ENCODE measurements at places on chromosomes 5 and 9. TPM values are rescaled to one million over a fixed set of nuclear protein-coding genes. Genes with fewer than 3 reads are reported as not detected.

The ANGPTL2 gene
- not detected for total RNA-seq

The CNTRL gene
- 68.5 TPM for total RNA-seq

The PLPPR1 gene
- total RNA-seq = not detected

The C9orf50 gene
- total RNA-seq = 0.41 TPM

The LECT2 gene
- total RNA-seq = not detected

The TMEM171 gene
- not detected for total RNA-seq

The NEUROG1 gene
- not detected for total RNA-seq

The ANKH gene
- total RNA-seq = 142 TPM

The GALNT10 gene
- 22.9 TPM for total RNA-seq

The C9orf153 gene
- total RNA-seq = 0.59 TPM

The GABBR2 gene
- not detected for total RNA-seq

GRCh38 chr5:111550282-111551020 lies 38.1 kb upstream of the STARD4 start:
- DNase-seq = peak; percentile 61

GRCh38 chr5:127290019-127290945 lies at the start of gene MEGF10:
Gene MEGF10 (plus strand): TSS chr5:127290796. CDS start chr5:127331309, 40,513 bp downstream.
- DNase-seq = peak; percentile 40

DNA sequence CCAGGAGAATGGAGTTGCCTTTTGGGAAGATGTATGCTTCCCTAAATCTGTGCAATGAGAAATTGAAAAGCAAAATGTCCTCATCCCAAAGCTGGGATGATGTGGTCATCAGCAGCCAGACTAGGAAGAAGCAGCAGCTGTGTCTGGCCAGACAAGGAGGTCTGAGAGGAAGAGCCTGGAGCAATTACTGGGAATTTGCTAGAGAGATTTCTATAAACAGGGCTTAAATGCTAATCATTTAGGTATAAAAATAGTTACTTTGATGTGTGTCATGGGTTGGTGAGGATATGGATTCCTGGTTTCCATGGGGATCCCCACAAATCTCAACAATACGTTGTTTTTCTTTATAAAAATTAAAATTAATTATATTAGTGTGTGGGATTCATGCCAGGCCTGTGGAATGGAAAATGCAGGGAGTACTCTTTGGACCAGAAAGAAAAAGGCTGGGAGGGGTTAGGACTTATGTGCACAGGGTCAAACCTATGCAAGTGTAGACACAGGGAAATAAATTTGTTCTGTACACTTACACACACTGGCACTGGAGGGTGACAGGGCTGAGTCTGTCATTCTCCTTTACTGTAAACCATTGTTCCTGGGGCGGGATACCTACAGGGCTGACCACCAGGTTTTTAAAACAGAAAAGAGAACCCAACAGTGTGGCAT lies 58.7 kb upstream of the TRPC7 start:
- no peak for DNase-seq

GRCh38 chr5:98989727-98990126 lies 60.9 kb upstream of the CHD1 start:
- no peak for DNase-seq

DNA sequence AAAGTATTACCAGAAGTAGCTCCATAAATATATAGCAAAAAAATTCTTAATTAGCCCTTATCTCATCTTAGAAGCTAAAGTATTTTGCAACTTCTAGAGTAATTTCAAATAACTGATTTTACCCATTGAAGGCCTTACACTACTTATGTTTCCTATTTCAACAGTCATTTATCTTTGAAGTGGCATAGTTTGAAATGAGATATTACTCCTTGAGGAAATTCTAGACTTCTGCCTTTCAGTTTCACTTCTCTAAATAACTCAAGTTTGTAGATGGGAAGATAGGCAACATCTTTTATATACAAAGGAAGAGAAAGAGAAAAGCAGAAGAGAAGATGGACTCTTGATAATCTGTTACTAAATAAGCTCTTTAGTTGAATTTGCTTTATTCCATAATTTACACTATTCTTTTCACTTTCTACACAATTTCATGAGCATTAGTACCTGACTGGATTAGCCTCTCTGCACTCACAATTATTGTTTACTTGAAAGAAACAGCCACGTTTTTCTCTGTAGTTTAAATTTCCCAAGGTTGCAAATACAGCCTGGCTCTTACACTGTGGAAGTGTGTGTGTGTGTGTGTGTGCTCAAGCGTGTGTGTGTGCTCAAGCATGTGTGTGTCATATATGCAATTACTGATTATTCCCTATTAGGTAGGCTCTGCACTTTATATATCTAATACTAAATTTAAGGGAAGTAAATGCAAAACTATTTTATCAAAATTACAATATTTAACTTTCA lies 60.6 kb upstream of the EMB start:
- DNase-seq = no peak

DNA sequence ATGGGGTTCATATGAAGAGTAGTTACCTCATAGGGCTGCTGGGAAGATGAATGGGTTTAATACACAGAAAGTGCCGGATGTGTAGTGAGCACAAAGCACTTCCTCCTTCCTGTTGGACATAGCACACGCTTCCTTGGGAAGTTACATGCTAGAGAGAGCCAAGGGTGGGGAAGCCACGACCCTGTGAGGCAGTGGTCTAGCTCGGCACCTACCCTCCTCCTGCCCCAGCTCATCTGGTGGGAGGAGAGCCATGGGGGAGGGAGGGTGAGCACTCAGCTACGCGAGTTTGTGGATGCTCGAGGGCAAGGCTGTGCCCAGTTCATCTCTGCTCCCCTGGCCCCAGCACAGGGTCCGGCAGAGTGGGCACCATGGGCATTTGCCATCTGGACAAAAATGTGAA lies 43.6 kb upstream of the NEK6 start:
- no peak for DNase-seq

GRCh38 chr9:73643379-73644013 lies 491.8 kb downstream of the ANXA1 start:
- no peak for DNase-seq

GRCh38 chr5:116557669-116558271 lies 16.9 kb downstream of the SEMA6A start:
- DNase-seq = no peak

- no peak for DNase-seq
Observed at GRCh38 chr9:4415281-4415680, 75.0 kb upstream of the SLC1A1 start.

DNA sequence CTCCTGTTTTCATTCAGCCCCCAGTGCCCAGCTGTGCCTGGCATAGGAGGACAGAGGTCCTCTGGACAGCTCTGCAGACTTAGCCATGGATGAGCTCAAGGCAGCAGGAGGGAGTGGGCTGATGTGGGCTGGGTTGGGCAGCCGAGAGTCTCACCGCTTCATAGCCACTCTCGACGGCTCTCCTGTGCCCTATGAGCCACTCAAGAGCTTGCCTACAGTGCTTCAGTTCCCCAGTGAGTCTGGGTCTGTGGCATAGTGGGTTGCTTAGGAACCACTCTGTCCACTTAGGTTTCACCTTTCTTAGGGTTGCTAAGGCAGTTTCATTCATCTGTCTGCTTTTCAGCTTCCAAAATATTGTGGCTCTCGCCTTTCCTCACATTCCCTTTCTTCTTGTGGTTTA lies 296.8 kb downstream of the ICE1 start:
- DNase-seq = no peak

DNA sequence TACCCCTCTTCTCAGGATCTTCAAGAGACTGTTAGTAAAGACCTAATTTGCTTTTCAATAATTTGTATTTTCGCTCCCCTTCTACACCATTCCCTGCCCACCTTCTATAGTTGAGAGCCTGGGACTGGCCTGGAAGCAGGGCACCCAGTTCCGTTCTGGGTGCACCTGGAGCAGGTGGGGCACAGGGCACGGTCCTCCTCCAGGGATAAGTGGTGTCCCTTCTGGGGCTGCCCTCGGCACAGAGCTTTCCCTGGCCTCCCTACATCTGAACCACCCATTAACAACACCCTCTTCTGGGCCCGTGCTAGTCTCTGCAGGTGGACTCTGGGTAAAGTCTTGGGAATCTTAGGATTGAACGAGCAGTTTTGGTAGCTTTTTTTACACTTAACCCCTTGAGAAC lies 92.8 kb upstream of the PANK3 start:
- no peak for DNase-seq

DNA sequence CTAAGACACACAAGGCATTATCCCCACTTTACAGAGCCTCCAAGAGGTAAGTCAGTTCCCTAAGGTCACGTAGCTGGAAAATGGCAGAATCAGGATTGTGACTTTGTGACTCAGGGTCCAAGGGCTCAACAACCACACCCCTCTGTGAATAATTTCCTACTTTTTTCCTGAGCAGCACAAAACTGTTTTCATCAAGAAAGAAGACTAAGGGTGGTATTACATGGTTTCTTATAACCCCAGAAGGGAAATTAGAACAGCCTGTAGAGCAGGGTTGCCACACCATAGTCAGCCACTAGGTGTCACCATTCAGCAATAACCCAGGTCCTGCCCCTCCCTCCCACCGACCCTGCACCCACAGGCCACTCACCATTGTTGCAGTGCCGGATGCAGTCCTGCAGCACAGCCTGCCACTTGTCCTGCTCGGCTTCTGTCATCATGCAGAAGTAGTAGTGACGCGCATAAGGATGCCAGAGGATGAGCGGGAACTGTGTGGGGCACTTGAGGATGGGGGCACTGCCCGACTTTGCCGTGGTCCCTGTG lies 72.1 kb downstream of the LRSAM1 start:
- peak; percentile 39 for DNase-seq

DNA sequence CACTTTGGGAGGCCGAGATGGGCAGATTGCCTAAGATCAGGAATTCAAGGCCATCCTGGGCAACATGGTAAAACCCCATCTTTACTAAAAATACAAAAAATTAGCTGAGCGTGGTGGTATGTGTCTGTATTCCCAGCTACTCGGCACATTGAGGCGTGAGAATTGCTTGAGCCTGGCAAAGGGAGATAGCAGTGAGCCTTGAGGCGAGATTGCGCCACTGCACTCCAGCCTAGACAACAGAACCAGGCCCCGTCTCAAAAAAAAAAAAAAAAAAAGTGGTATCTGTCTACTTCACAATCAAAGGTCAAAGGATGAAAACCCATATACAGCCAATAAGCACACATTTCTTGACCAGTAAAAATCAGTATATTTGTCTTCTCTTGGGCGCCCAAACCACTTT lies 728.5 kb upstream of the ADAMTS16 start:
- no peak for DNase-seq

GRCh38 chr5:173208296-173208695 lies 26.7 kb downstream of the NKX2-5 start:
- no peak for DNase-seq

DNA sequence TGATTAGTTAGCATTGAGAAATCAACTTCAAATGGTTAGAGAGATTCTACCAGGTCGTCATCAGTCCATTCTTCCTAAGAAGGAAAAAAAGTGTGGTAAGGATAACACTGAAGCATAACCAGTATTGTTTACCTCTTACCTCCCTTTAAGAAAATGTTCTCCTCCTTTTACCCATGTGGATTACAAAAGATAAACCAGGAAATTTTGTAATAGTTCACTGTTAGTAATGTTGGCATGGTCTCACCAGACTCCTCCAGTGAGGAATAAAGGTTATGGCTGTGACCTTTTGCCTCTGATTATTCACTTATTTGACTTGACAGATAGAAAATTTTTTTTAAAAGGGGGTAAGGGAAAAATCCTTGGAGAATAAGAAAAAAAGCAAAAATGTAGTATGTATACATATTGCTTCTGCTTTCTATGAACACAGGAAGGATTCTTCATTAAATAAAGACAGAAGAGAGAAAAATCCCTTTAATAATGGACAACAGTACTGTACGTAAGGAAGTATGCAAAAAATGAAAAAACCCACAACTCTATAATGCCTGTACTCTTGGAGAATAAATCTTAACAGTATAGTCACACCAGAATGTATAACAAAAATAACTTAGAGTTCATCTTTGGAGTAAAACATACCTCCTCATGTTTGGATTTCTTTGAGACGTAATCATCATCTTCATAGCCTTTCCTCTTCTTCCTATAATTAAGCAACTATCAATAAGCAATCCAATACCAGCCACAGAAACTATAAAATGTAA lies 18.1 kb downstream of the CCNH start:
- DNase-seq = no peak

- DNase-seq = no peak
Observed at GRCh38 chr9:76037587-76038225, 147.2 kb downstream of the PCSK5 start.

- no peak for DNase-seq
Observed at GRCh38 chr5:56080375-56081052, 85.8 kb upstream of the IL6ST start.

GRCh38 chr9:123338710-123339665 lies 17.0 kb upstream of the CRB2 start:
- DNase-seq = peak; percentile 87

DNA sequence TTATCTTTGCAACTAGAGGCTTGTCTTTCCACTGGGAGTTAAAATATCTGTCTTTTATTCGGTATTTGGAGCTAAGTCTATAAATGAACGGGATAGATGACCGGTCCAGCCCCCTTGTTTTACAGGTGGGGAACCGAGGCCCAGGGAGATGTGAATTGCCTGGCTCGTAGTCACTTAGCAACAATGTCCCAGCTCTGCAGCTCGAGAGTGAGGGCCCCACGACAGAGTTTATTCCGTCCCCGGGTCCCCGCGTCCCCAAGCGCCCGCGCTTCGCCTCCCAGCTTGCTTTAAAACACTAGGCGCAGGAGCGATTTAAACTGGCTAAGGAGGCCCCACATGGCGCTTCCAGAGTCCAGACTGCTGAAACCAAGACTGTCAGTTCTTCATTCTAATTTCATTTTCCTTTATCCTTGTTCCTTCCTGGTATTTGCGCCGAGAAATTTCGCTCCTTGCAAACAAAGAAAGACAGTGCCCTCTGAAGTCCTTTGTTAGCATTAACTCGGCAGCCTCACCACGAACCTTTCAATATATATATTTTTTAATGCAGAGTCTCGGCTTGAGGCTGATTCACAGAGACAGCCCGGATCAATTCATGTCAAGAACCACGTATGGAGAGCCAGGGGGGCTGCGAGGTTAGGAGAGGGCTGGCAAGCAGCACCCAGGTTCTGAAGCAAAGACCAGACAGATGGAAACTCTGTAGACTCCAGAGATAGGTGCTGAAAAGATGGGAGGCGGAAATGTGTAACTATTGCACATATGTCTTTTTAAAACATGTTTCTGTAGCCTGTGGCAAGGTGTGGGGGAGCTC lies 1.4 kb upstream of the ENC1 start:
- no peak for DNase-seq

GRCh38 chr5:33611877-33612276 lies 171.1 kb downstream of the TARS1 start:
- no peak for DNase-seq

DNA sequence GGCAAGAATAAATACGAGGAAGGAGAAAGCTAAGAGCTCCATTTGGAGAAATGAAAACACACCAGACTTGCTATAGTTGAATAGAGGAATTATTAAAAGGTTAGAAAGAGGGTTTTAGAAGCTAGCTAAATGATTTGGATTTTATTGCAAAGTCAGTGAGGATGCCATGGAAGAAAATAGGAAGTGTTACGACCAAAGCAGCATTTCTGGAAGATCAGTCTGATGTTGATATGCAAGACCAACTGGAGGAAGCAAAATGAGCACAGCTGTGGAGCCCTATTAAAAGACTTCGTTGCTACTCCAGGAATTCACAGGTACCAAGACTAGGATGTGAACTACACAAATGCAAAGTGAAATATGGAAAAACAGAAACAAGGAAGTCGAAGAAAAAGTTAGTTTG lies 2.1 kb downstream of the DHX29 start:
- DNase-seq = no peak

GRCh38 chr9:127224883-127225739 lies 39.5 kb upstream of the GARNL3 start:
- peak; percentile 87 for DNase-seq

- DNase-seq = no peak
Observed at GRCh38 chr9:22039258-22039657, 30.2 kb upstream of the CDKN2B start.

Data from activated naive CD4-positive, alpha-beta T cell treated with anti-CD3 and anti-CD28 coated beads, Interleukin-2, amount 50 U/mL, for 72 hours (primary cell).